ENCODE measurements at places on chromosomes 2 and 18.

DNA sequence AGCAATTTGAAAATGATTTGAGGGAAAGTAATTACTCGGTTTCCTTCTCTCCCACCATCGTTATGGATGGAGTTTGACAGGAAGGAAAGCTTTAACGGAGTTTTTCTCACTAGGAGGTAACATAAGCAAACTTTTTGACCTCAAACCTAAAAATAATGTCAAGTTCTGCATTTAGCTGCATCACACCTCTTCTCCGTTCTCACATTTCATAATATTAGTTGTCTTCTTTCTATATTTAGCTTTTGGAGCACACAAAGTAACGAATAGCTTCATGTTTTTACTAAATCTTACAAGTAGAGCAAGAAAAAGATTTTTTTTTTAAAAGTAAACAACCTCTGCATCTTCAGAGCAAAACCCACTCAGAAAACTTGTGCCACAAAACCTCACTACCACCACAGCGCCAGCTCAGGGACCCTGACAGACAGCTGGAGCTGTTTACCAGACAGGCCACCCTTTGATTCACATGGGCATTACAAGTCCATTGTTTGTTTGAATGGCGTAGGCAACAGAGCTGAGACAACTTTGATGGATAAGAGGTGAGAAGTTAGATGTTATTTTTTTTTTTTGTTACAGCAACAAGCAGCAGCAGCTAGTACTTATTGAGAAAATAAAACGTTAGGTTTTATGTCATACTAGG lies 21.9 kb upstream of the ICOS start:
- DNase-seq, result no peak

DNA sequence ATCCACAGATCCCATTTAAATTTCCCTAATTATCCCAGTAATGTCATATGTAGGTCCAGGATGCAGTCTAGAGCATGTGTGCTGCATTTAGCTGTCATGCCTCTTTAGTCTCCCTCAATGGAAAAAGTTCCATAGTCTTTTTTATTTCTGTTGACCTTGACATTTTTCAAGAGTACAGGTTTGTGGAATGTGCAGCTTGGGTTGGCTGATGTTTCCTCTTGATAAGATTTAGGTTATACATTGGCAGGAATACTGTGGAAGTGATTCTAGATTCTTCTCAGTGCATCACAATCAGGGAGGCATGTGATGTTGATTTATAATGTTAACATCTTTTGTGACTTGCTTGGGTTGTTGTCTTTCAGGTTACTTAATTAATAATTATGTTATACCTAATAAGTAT lies 42.5 kb downstream of the PPM1B start:
- no peak for DNase-seq

- no peak for DNase-seq
Measured at GRCh38 chr2:34738691-34739090, 1139.6 kb upstream of the FAM98A start.

- no peak for DNase-seq
Measured at GRCh38 chr2:113113807-113114206, 13.6 kb upstream of the IL1RN start.

DNA sequence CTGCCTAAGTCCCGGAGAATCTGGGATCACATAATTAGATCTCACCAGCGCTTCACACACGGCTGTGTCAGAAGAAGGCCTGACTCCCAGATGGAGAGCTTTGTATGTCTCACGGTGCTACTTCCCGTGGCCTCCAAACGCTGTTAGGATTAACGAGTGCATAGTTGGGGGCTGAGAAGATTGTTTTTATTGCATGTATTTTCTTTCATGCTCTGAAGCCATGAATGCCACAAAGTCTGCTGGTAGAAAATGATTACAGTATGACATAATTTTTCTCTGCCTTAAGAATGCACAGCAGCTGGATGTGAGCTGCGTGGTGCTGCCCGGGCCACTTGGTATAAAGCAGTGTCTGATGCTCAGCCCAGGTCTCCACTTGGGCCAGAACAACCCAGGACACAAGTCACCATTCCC lies 166.5 kb downstream of the SEPTIN10 start:
- no peak for DNase-seq

DNA sequence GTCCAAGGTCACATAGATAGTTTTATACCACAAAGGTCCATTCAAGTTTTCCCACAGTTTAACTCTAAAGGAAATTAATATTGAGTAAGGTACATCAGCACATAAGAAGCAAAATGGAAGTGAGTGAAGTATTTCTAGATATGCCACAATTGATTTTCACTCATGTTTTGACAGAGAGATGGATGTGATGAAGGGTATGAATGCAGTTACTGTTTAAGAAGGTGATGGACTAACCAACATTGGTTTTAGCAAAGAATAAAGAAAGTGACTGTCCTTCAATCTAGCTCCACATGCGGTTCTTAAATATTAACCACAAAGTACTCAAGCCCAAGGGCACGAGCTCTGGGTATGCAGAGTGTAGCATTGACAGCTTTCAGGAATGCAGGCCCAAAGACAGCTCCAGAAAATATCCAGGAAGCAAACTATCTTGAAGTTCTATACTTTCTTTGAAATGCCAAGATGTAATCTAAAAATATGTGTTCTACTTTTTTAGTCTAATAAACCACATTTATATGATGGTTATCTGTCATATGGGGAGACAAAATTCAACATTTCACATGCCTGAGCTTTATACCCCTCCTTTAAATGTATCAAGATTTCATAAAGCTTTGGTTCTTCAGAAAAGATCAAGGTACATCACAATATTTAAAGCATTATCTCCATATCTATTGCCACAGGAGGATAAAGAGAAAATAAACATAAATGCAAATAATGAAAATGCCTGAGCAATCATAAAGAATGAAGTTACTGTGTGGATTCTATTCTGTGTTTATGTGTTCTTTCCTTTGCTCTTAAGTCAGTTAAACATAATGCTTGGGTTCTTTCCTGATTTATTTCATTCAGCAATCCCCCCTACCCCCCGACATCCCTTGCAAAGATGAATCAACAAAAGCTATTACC lies 6.7 kb upstream of the SCN1A start:
- no peak for DNase-seq

GRCh38 chr2:44731505-44731904 lies 210.0 kb upstream of the SIX3 start:
- DNase-seq, result no peak

DNA sequence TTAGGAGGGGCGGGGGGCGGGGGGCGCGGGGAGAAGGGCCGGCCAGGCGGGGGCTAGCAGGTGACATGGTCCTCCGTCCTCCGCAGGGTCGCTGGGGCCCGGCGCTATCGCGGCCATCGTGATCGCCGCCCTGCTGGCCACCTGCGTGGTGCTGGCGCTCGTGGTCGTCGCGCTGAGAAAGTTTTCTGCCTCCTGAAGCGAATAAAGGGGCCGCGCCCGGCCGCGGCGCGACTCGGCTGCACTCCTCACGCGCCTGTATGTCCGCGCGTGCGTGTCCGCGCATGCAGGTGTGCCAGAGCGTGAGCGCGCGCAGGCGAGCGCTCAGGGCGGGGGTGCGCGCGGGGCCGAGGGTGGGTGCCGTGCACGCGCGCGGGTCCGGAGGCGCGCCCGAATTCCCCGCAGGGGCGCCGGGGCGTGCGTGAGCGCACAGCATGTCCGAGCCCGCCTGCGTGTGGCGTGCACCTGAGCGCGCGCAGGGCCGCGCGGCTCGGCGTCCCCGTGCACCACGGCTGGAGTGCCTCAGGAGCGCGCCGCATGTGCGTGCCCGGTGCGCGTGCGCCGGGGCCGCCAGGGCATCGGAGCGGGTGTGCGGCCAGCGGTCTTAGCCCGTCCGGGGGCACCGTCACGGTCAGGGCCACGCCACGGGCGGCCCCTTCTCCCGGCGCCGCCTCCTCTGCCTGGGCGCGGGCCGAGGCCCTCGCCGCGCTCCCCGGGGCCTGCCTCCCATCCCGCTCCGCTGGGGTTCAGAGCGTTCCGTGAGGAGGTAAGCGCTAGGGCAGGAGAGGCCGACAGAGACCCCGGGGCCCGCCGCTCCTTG lies 6.3 kb downstream of the SNORC start:
- peak; percentile 16 for DNase-seq

DNA sequence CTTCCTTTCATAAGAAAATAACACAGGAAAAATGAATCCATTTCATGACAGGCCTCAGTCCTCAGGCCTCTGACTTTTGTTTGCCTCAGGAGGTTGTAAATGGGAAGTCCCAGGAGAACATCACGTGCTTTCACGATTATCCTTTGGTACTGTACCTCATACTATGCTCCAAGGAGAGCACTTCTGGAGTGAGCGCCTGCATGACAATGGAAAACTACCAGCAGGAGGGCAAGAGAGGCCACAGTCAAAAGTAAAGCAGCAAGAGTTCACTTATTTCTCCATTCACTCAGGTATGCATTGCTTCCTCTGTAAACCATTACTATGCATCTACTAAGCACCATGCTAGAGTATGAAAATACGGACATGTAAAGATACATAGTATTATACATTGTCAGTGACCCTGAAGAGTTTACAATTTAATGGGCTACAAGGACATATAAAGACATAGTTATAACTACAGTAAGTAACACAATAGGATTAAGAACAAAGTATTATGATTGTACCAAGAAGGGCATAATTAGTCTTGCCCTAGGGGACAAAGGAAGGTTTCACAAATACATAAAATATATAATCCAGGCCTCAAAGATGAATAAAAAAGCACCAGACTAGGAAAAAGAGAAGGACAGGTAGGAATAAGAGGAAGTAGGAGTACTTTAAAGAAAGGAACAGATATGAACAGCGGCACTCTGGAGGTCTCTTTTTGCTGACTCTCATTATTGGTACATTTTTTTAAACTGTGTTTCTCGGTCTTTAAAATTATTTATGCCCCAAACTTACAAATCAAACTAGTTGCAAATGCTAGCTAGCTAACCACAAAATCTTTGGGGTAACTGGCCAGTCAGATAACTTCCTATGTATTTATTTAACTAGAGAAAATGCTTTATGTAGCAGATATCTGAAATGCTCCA lies 806.7 kb downstream of the NRXN1 start:
- DNase-seq, result peak; percentile 59

DNA sequence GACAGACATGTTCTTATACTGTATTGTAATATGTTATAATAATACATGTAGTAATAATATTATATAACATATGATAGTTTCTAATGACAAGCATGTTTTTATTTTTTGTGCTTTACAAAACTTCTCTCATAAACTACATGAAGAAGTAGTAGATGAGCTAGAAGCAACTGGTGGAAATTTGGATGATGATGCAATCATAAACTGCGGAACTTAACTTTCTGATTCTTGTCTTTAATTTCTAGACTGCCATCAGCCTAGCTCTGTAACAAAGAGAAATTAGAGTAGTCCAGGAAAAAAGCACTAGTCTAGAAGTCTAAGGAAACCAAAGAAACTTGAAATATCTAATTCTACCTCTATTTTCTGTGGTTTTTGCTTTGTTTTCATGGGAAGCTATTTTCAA lies 71.0 kb upstream of the SPATS2L start:
- DNase-seq, result no peak

GRCh38 chr2:192307530-192307929 lies 112.8 kb upstream of the TMEFF2 start:
- no peak for DNase-seq

GRCh38 chr2:98247383-98247782 lies 98.9 kb upstream of the CNGA3 start:
- DNase-seq, result no peak
